ENCODE measurements at places on chromosomes 11 and 22.

- DNase-seq: peak; percentile 29
Measured at GRCh38 chr11:46302866-46303265, 25.4 kb downstream of the CREB3L1 start.

- DNase-seq: no peak
Measured at GRCh38 chr11:78770931-78771330, 196.3 kb upstream of the NARS2 start.

DNA sequence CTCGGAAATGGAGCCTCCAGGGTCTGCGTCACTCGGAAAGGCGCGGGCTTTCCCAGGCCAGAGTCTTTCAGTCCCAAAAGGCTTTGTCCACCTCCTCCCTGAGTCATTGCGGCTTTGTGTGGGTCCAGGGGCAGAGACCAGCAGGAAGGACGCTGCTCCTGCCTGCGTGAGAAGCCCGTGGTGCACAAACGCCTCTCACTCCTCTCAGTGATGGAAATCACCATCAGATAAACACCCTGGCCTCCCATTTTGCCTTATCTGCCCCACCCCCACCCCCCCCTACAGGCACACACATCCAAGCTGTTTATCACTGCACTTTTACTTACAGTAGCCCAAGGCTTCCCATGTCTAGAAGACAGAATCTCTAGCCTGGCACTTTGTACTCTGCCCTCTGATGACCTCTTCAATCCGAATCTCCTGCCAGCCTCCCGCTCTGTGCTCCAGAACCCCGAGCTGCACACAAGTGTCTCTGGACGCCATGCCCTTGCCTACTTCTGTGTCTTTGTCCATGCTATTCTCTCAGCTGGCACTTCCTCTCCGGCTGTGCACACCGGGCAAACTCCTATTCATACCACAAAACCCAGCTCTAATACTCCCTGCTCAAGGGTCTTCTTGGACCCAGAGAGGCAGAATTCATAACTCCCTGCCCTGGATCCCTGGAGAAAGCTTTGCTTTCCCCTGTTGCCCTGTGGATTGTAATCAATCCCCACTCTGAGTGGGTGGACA, 954.6 kb downstream of the TBC1D22A start:
- DNase-seq: no peak

GRCh38 chr22:38861170-38861876, 10.7 kb downstream of the CBX6 start:
- DNase-seq: no peak

GRCh38 chr11:2763984-2764383, 64.2 kb upstream of the KCNQ1OT1 start:
- DNase-seq: no peak

DNA sequence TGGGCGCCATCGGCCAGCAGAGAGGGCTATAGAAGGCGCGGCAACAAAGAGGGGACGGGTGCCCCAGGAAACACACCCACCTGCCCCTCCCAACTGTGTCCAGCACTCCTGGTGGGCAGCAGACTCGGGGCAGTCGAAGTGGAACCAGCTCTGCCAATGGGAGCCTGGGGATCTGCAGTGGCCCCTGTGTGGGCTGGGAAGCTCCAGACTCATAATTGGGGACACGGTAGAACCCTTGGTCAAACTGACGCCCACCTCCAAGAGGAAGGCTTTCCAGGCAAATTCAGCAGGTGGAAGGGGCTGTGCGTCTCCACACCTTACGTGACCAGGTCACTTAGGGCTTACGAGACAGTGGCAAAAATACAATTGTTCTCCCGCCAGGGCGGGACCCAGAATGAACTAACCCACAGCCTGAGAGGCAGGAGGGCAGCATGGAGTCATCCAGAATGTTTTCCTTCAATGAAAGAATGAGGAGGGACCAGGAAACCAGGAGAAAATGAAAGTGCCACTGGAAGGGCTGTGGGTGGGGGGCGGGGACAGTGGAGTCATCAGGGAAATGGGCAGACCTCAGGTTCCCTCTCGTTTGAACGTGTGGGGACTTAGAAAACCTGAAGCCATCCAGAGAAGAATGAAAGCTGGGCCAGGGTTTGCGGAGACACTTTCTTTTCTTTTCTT, 53.2 kb upstream of the SHANK2 start:
- DNase-seq: no peak

GRCh38 chr11:64048042-64048854, 12.5 kb downstream of the FLRT1 start:
- DNase-seq: no peak

GRCh38 chr11:82901922-82902485, 468 bp downstream of the DDIAS start:
- DNase-seq: peak; percentile 42

DNA sequence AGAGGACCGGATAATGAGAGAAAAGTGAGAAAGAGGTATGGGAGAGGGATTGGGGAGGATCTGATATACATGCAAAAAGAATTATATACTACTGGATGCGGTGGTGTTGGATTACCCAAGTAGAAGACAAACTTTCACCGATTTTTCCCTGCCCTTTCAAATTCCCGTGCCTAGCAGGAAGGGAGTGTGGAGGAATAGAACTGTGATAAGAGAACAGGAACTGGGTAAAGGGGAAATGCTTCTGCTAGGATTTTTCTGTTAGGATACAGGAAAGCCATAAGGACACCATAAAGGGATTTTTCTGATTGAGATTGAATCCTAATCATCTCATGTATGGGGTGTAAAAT, 480 bp upstream of the MTMR2 start:
- DNase-seq: no peak

DNA sequence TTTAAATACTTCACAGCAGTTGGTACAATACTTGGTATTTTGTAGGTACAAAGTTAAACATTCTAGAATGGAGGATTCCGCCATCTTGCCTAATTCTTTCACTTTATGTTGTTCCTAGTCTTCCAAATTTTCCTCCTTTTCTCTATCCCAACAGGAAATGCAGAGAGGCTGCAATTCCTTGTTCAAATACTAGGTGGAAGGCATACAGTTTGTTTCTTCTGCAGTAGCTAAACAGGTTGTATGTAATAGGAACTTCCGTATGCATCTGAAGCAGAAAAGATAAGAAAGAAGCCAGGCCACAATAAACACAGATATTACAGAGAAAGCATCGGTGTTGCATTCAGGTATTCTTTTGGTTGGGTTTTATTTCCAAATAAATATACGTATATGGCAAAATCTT, 186.4 kb upstream of the MTMR2 start:
- DNase-seq: no peak

DNA sequence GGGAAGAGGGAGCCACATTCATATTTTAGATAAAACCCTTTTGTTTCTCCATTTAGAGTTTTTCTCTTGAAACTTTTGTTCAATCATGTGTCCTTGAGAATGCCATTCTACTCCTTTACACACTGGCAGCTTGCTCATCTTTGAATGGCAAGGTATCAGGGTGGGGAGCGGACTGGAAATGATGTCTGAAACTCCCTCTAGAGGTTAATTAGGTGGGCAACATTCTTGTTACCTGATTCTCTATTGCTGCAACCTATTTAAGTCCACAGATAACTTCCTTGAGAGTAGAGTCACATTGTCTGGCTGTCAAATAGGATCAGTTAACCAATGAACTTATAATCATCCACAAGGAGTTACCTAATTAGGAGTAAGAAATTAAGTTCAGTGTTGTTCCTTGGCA, 533.6 kb upstream of the API5 start:
- DNase-seq: peak; percentile 2

DNA sequence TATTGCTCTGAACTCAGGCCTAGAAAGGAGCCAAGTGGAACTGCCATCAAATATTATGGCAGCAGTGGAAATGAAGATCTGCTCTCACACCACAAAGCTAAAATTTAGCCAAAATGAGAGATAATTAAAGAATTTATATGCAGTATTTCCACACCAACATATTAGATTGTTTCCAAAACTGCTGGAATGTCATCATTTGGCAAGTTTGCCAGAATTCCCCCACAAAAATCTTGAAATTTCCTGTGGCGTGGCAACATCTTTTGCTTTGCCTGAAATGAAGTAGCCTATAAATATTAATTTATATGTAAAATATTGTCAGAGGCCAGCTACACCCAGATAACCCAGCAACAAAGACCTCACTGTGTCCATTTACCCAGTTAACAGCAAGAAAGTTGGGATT, 13.8 kb downstream of the C11orf71 start:
- DNase-seq: no peak

DNA sequence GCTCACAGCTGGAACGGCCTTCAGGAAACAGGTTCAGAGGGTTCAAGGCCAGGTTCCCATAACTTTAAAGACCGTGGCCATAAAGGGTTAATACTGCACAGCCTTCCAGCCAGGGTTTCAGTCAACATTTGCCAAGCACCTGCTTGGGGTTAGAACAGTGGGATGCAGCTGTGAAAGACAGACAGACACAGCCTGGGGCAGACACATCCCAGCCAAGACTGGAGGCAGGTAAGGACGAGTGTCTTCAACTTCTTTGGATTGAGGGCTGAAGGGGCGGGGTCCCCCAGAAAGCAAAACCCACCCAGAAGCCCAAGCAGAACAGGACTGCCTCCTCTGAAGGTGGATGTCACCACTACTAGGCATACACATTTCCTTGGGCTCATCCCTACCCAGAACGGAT, 14.3 kb downstream of the ARFGAP2 start:
- DNase-seq: no peak

DNA sequence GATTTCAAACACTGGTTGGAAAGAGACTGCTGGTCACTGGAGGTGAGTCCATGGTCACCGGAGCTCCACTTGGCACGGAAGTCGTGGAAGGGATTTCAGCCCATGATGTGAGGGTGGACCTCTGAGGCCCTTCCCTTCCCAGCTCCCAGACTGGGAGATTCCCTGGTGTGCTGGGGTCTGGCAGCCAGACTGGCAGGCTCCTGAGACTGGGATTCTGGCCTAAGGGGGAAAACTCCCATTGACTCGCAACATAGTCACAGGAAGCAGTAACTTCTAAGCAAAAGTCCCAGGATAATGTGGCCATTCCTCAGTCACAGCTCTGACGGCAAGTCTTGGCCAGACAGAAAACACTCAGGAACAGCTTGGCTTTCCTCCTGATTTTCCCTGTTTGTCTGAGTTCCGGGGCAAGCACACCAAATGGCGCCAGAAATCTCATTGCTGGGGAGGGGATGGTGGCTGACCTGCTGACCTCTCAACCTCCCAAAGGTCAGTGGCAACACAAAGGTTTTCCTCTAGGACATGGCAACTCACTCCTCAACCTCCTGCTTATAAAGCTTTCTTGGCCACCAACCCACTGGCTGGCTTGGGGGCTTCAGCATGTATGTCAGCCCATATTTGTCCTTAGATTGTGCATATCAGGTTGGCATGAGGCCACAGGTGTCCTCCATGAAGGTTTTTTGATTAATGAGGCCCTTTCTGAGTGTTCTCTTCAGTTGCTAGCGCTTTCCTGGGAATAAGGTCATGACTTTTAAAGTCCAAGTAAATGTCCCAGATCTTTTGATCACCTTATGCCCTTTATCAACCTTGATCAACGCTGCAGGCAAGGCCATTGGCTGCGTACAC, 99.5 kb downstream of the CCDC81 start:
- no peak for DNase-seq

DNA sequence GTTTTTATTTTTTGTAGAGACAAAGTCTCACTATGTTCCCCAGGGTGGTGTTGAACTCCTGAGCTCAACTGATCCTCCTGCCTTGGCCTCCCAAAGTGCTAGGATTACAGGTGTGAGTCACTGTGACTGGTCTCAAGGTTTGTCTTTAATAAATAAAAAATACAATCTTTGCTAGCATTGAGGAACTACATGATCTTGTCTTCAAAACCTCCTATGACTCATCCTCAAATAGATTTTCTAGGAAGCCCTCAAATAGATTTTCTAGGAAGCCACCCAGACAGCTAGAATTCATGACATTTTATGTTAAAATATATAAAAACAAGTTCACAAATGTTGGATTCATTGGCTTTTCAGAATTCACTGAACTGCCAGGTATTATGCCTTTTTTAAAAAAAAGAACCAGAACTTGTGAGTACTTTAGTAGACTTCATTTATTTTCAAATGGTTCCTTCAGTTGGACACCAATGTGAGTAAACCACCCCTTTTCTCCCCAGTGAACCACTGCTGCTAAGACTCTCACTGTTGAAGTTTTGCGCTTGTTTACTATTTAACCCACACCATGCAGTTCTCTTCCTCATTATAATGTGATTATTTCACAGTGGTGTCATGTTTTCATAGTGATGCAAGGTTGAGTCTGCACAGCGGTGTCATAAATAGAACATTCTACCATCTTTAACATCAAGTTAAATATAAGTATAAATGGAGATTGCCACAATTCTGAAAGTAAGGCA, 303.9 kb downstream of the CASP12 start:
- DNase-seq: no peak

GRCh38 chr11:86156397-86156955, 87.6 kb upstream of the PICALM start:
- no peak for DNase-seq

GRCh38 chr11:69444381-69445130, 36.9 kb upstream of the LINC01488 start:
- no peak for DNase-seq

GRCh38 chr11:100174881-100175280, 512.2 kb upstream of the ARHGAP42 start:
- DNase-seq: no peak

DNA sequence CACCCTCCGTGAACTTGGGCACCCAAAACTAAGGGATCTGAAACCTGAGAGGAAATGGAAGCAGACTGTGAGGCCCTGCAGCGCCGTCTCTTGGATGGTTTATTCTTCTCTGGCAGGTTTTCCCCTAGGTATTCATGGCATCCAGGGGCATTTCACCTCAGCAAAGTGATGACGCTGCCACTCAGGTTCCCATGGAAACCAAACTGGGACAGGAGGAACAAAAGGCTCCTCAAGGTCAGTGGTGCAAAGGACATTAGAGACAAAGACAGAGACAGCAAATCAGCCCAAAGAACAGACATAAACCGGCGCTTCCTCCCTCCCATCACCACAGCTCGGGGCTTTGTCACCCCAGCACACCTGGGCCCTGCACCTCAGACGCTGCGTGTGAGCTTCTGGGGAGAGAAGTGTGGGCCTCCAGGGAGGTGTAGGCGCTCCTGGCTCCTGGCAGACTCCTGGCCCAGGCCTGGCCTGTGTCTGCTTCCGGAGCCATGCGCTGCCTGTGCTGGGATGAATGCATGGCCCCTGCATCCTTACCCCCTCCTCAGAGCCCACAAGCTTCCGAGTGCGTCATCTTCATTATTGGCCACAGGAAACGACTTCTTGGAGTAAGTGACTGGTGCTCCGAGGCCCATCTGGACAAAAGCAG, 5.9 kb downstream of the TP53AIP1 start:
- DNase-seq: no peak

- DNase-seq: no peak
Measured at GRCh38 chr11:8040261-8040920, 40.6 kb upstream of the TUB start.

DNA sequence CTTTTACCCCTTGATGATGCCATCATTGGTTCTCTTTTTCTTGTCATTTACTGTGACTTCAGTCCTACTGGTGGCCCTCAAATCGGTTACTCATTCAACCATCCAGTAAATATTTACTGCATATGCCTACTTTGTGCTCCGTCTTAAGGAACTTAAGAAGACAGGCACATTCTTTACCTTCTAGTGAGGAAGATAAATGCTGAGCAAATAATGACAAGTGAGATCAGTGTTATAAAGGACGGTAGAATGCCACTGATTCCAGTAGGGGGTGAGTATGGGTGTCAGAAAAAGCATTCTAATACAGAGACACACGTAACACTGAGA, 1.6 kb downstream of the ANKRD42 start:
- DNase-seq: no peak

- DNase-seq: no peak
Measured at GRCh38 chr11:111549196-111549868, 8.8 kb downstream of the LAYN start.

- DNase-seq: no peak
Measured at GRCh38 chr11:99766811-99767210, 746.1 kb downstream of the CNTN5 start.

GRCh38 chr22:44730490-44731356, 21.7 kb upstream of the ARHGAP8 start:
- DNase-seq: no peak

Measured in OCI-LY7 (cell line).